ENCODE measurements at places on chromosomes 6 and 20. TPM values are rescaled to one million over a fixed set of nuclear protein-coding genes. Genes with fewer than 3 reads are reported as not detected.

DZANK1 gene
- 1.6 TPM for total RNA-seq

EYA2 gene
- total RNA-seq: 3.6 TPM

GJA1 gene
- total RNA-seq: 14.8 TPM

GPLD1 gene
- 0.66 TPM for total RNA-seq

CAGE1 gene
- 0.26 TPM for total RNA-seq

TSPYL4 gene
- total RNA-seq: 8.6 TPM

LY6G6D gene
- total RNA-seq: not detected

C20orf202 gene
- total RNA-seq: not detected

PTK6 gene
- 5.4 TPM for total RNA-seq

ARMH2 gene
- not detected for total RNA-seq

HLA-DPA1 gene
- total RNA-seq: 10.5 TPM

LAMA5 gene
- 185 TPM for total RNA-seq

PFDN6 gene
- 19.7 TPM for total RNA-seq

SPDEF gene
- not detected for total RNA-seq
